ENCODE measurements at places on chromosomes 5 and 9. TPM values are rescaled to one million over a fixed set of nuclear protein-coding genes. Genes with fewer than 3 reads are reported as not detected.

Gene IFNB1
- not detected for total RNA-seq

Gene ACOT12
- not detected for total RNA-seq

Gene DDX41
- total RNA-seq: 127 TPM

Gene ADAMTS6
- total RNA-seq: 28.0 TPM

Gene ARHGEF28
- 243 TPM for total RNA-seq

Gene GMCL2
- total RNA-seq: not detected

Gene PCYOX1L
- 17.7 TPM for total RNA-seq

Gene ZNF608
- 7.3 TPM for total RNA-seq

Gene SLC1A3
- total RNA-seq: 0.49 TPM

Gene DAPK1
- 47.8 TPM for total RNA-seq

Gene CCT5
- 526 TPM for total RNA-seq

Gene INSYN2B
- total RNA-seq: 0.81 TPM

Gene SLCO6A1
- not detected for total RNA-seq

Gene BTNL8
- not detected for total RNA-seq

Gene OLFM1
- total RNA-seq: 25.5 TPM

Gene ARPC5L
- 21.0 TPM for total RNA-seq

Gene GHR
- 0.97 TPM for total RNA-seq

Gene PRRX2
- not detected for total RNA-seq

Gene SLC34A1
- not detected for total RNA-seq

Gene TLX3
- not detected for total RNA-seq

Gene SAPCD2
- 13.6 TPM for total RNA-seq

Gene FRMD3
- 2.2 TPM for total RNA-seq

Gene CAMSAP1
- total RNA-seq: 11.5 TPM

Gene CCL27
- 0.16 TPM for total RNA-seq

Gene TMC1
- 1.3 TPM for total RNA-seq

Gene HTR4
- not detected for total RNA-seq

Gene PCDHB2
- 2.3 TPM for total RNA-seq

Gene NUTM2F
- not detected for total RNA-seq

Gene FIBCD1
- total RNA-seq: not detected

Gene EQTN
- total RNA-seq: not detected

Gene CFAP90
- total RNA-seq: not detected

All from bladder microvascular endothelial cell (primary cell).